Femur (tissue), 1 donor: ENCODE measurements at places on chromosomes 2 and 18.

DNA sequence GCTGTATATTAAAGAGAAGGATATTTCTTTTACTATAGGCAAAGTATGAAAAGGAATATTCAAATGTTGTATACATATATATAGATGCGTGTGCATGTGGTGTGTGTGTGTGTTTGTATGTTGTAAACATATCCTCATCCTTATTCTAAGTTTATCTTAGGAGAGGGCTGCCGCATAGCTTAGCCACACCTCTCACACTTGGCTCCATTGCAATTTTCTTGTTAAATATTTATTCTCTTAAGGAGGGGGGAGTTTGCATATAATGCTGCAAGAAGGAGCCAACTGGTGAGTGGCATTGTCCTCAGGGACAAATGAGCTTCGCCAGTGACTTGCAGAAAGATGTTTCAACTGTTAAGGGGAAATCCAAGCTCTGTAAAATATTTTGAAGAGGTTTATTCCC, 360.1 kb upstream of the RND3 start:
- no peak for DNase-seq

- no peak for DNase-seq
Measured at GRCh38 chr2:57429831-57430230, 616.8 kb upstream of the VRK2 start.

DNA sequence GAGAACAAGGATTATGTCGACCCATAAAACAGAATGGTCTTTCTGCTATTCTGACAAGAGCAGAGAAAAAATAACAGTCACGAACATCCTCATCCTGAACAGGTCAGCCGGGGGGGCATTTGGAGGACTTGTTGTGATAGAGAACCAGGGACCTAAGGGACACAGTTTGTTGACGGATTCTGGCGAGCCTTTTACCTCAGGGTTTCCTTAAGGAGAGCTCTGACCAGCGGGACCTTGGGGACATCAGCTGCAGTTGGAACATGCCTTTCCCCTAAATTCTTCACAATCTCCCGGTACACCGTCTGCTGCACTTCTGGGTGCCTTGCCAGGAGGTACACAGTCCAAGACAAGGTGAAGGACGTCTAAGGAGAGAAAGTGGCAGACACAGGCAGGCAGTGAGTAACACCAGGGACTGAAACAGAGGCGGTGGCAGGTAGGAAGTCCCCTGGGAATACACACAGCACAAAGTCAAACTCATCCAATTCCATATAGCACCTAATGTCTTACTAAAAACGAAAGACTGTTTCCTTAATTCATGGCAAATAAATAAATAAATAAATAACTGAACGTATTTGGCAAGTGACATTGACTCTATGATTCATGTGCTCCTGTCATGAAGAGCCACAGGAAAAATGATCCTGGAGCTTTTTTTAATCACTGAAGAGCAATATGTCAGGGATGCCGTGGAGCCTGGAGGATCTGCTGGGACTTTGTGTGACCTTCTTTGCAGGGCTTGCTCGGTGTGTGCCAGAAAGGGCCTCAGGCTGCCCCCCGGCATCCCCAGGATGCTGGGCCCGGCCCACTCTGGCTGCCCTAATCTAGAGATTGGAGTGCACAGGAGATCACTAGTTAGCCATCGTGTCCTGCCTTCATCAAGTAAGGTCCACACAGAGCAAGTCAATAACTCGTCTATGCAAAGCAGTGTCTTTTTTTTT, 24.7 kb downstream of the CYP27C1 start:
- DNase-seq = no peak

DNA sequence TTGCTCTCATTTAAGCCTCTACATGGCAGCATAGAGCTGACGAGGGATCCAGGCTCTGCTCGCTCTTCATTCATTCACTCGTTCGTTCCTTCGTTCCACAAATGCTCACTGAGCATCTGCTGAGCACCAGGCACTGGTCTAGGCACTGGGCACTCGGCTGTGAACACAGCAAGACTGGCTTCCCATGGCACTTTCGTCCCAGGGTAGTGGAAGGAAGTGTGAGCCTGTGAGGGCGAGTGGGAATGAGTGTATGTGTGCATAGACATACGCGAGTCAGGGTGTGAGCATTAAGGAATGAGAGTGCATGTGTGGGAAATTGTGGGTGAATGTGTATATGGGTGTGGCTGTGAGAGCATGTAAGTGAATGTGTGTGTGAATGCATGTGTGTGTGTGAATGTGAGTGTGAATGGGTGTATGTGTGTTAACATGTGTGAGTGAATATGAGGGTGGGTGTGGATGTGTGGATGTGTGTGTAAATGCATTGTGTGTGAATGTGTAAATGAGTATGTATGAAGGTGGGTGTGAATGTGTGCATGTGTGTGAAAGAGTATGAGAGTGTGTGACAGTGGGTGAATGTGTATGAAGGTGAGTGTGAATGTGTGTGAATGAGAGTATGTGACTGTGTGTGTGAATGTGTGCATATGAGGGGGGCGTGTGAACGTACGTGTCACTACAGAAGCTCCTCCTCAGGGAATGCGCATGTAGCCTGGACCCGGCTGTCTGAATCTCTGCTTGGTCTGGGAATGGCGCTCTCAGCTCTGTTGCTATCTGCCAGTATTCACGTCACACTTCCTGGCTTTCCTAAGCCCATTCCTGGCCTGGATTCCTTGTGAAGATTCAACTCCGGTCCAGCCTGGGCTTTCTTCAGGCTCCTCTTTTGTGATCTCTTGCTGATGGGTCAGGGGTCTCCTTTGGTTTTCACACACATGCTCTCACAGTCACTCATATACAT, 28.8 kb downstream of the SNORC start:
- no peak for DNase-seq

DNA sequence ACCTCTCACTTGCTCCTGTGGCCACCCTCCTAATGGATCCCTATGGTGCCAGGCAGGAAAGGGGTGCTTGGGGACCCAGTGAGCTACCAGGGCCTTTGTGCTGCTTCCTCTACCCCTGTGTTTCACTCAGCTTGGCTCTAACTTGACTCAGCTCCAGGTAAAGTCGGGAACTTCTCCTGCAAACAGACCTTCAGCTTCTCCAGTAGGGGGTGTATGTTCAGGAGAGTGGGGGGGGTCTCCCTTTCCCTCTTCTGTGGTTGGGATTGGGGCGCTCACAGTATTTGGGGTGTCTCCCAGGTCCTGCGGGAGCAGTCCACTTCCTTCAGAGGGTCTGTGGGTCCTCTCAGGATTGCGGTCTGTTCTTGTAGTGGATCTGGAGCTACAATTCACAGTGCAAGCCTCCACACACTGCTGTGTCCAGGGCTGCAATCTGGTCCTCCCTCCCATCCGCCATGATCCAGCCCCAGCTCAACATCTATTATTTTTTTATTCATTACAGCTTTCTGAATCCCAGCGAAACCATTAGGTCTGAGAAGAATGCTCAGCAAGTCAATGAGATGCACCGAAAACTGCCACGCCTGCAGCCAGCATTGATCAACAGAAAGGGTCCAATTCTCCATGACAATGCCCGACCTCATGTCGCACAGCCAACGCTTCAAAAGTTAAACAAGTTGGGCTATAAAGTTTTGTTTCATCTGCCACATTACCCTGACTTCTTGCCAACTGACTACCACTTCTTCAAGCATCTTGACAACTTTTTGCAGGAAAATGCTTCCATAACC, 26.4 kb upstream of the SAP130 start:
- DNase-seq = no peak

GRCh38 chr2:7765236-7765635, 848.0 kb downstream of the RNF144A start:
- DNase-seq = no peak

GRCh38 chr2:195639959-195640358, 17.1 kb upstream of the SLC39A10 start:
- no peak for DNase-seq
